ENCODE measurements at places on chromosomes 12 and 14.

DNA sequence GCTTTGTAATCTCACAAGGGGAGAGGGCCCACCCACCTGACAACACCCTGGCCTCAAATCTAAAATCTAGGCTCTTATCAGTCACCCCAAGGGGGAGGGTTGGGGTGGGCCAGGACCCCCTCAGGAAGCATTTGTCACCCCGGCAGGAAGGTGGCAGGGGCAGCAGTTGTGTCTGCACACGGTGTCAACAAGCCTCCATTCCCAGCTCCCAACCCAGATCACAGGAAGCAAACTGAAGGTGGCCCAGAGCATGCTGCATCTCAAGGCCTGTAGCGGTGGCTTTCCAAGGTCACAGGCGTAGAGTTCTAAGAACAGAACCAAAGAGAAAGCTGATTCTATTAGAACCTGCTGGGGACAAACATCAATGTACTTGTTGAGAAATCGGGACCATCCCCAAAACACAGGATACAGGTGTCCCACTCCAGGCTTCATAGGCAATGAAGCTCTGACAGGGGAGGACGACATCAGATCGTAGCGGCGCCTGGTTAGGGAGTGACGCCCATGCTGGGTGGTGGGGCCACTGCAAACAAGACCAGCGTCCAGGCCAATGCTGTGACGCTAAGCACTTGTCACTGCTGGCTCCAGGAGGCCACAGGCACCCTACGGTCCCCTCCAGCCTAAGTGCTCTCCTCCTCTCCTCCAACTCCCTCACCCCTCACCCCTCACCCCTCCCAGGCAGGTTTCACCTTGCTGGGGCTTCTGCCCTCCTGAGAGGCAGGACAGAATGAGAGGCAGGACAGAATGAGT, 52.9 kb downstream of the CCDC88C start:
- no peak for DNase-seq

DNA sequence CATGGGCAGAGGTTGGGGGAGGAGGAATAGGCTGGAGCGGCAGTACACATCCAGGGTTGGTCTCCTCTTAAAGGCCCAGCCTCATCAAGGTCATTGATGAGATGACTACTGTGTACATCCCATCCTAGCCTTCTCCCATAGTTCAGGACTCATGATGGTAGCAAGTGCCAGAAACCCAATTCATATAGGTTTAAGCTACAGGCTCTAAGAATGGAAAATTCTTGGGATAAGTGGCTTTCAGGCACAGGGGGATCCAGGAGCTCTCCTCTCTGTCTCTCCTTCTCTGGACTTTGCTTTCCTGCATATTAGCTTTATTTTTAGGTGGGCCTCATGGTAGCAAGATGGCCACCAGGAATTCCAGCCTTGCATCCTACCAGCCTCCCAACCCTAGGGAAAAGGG, 6.3 kb downstream of the SDSL start:
- DNase-seq = no peak

GRCh38 chr12:56222531-56222895, 791 bp upstream of the RNF41 start:
- no peak for DNase-seq

DNA sequence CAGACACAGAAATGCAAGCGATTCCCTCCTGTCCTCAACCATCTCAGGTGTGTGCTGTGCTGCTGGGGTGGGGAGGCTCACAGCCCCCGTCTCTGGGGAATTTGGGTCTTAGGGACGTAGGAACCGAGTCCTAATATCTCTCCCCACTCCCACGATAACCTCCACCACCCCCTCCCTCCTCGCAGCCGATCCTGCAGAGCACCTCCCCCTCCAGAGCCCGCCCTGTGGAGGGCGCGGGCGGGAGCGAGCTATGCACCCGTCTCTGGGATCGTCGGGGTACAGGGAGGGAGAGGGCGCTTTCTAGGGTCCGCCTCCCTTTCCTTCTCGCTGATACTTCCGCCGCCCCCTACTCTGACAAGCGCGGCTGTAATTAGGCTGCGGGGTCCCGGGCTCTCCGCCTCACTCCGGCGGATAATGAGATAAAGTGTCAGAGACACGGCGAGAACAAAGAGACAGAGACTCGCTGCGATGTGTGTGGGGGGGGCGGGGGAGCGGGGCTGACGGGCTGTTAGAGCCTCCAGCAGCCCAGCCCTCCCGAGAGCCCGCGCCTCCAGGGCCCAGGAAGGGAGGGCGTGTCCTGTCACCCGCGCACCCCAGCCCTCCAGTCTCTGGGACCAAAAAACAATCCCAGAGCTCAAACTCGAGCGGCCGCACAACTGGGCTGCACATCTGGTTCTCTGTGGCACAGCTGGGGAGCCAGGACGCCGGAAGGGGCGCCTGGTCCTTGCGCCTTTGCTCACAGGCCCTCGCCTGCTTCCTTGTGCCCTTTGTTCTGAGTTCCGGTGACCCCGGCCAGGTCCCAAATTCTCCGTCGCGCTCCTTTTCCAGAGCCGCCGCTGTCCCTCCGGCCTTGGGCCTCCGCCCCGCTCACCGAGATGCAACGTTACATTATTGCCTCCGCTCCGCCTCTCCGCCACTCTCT, 8.7 kb downstream of the SHMT2 start:
- no peak for DNase-seq

DNA sequence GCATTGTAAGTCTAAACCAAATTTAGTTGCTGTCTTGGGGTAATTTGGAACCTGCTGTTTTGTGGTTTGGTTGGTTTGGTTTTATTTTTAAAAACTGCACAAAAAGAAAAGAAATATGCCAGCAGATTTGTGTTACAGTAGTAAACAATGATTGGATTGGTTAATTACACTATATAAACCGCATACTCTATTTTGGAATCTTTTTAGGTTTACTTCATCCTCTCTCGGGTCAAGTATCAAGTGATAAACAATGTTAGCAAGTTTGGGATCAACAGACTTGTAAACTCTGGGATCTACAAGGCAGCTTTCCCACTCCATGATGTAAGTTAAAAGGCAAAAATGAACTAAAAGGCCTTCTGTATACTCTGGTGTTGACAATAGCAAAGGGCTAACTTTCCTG, 132.4 kb downstream of the ANO6 start:
- peak; percentile 26 for DNase-seq

DNA sequence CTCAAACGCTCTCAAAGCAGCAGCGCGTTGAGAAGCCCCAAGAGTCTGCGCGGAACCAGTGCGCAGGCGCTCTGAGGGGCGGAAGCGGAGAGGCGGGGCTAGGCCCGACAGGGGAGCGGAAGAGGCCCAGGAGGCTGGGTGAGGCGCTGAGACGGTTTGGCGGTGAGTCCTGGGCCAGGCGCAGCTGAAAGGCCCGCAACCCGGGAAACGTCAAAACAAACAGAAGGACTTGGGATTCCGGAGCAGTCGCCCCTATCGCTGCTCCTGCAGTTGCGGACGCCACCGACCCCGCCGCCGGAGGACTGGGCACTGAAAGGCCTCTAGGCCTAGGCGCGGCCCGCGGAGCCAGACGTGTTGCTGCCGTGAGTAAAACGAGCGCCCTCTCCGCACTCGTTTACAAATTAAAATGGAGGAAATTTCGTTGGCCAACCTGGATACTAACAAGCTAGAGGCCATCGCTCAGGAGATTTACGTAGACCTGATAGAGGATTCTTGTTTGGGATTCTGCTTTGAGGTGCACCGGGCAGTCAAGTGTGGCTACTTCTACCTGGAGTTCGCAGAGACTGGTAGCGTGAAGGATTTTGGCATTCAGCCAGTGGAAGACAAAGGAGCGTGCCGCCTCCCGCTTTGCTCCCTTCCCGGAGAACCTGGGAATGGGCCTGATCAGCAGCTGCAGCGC, at the start of gene ATXN7L3B:
ATXN7L3B (plus strand) TSS at position 129 of the 679 bp plus-strand sequence; CDS start at position 407, 278 bp downstream.
- peak; percentile 94 for DNase-seq

DNA sequence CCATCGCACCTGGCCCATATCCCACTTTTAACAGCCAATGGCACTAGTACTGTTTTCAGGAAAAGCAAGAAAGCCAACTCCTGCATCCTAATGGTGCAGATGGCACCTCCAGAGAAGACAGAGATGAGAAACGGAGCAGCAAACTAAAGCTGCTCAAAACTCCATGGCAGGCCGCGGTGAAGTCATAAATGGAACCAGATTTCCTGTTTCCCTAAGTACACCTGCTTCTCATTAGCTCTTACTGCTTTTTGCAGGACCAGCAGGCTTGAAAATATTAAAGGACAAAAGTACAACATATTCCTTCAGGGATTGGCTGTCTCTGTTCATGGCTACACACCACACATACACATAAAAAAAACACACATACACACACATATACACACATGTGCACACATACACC, 36.7 kb upstream of the LGALS3 start:
- no peak for DNase-seq

GRCh38 chr14:71932229-71932981, at the start of gene RGS6:
RGS6 (plus strand) TSS chr14:71932429.
- peak; percentile 12 for DNase-seq

GRCh38 chr14:51562816-51563215, 88.9 kb upstream of the FRMD6 start:
- peak; percentile 97 for DNase-seq

DNA sequence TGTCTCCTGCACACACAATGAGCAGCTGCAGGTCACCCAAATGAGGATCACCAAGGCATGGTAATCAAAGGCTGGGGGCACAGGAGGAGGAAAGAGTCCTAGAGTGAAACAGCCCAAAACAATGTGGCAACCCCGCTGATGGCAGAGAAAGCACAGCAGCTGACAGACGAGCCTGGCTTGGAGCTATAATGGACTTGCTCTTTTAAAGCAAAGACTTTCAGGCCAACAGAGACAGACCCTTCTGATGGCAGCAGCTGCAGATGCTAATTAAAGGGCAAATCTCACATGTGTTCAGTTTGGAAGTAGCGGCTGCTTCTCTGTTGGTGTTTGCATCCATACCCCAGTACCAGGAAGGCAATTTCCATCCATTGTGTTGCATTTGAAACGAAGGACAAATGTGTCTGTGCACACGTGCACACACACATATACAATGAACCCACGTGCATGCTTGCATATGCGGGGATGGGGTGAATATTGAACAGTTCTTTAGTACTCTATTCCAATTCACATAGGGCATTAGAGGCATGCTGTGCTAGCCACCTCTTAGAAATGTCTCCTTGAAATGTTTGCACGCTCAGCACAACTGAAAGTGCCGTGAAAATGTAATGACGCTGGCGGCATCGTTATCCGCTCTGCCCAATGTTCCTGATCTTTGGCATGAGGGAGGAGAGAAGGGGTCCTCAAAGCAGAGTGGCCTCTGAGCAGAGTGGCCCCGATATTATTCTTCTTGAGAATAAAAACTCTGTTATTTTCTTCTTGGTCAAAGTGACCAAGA, 38.1 kb downstream of the CIT start:
- DNase-seq = no peak

GRCh38 chr14:58904776-58905175, 267.0 kb downstream of the DACT1 start:
- peak; percentile 82 for DNase-seq

DNA sequence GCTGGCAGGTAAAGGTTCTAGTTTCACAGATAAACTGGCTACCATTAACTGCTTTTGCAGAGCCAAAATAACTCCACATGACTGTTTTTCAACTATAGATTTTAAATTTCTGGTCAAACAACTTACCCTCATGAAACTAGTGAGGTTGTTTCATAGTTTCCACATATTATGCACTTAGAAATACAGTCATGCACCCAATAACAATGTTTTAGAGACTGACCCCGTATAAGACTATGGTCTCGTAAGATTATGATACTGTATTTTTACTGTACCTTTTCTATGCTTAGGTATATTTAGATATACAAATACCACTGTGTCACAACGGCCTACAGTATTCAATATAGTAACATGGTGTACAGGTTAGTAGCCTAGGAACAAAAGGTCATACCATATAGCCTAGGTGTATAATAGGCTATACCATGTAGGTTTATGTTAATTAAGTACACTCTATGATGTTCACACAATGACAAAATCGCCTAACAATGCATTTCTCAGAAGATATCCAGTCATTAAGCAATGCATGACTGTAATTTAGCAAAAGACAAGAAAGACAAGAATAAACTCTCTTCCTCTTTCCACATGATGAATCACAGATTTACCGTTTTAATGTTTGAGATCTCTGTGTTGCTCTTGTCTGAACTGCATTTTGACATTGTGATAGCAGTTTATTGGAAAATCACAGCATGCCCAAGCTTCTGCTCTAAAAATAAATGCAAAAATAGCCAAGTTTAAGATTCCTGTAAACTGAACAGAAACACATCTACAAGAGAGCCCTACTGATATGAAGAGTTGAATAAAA, 17.1 kb downstream of the DICER1 start:
- no peak for DNase-seq

GRCh38 chr12:121537814-121538698, 42.8 kb downstream of the KDM2B start:
- DNase-seq = no peak

- no peak for DNase-seq
These were observed 65.2 kb downstream of the PPP2R5E start for GRCh38 chr14:63478010-63478409.

DNA sequence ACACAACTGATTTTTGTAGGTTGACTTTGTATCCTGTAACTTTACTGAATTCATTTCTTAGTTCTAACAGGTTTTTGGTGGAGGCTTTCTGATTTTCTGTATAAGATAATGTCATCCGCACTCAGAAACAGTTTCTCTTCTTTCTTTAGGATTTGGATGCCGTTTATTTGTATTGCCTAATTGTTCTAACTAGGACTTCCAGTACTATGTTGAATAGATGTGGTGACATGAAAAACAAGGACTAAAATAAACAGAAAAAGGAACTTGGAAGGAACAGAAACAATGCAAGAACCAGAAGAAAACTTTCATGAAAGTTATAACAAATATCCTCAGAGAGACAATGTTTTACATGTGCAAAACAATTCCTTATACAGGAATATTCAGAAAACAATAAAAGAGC, 100.3 kb downstream of the GTF2A1 start:
- DNase-seq = no peak

DNA sequence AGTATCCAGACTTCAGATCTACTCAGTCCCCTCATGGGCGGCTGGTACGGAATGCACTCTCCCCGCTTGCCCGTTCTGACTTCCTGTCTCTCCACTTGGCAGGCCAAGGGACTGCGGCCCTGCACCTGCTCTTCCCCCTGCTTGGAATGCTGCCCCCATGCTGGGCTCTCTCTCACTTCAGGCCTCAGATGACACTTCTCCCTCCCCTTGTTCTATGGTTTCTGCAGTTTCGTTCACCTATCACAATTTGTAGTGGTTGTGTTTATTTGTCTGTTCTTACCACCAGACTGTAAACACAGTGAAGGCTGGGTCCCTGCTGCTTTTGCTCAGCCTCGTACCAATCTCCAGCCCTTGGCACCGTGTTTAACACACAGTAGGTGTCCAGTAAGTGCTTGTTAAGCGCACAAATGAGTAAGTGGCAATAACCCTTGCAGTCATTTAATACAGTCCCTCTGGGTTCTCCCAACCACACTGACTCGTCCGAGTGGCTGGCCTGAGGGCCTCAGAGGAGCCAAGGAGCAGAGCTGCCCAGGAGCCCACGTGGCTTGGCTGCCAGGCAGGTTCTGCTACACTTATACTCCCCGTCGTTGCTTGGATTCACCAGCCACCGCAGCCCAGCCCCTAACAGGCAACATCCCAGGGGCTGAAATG, 11.8 kb downstream of the SLC6A12 start:
- no peak for DNase-seq

GRCh38 chr14:22002860-22003284, 329.3 kb upstream of the OR4E1 start:
- DNase-seq = no peak
